ENCODE measurements at places on chromosomes 6 and 20.

GRCh38 chr20:63126876-63127699, 88.8 kb downstream of the YTHDF1 start:
- no peak for DNase-seq

DNA sequence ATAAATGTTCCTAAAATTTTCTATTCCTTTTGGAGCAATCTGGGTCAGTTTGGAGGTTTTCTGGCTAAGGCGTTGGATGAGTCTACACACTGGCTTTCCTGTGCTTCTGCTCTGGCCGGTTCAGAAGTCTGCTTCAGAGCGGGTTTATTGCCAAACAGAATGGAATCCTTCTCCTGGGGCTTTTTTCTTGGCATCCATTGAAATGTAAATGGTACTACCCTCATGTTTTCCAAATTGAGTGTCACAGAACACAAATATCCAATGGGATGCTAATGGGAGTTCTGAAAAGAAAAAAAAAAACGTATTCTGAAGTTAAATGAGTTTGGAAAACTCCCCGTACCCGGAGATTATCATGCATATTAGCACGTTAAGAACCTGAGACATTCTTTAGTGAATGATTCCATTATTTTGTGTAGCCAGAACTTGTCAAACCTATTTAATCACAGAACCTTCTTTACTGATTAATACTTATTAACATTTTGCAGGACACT, 930.3 kb downstream of the QKI start:
- peak; percentile 16 for DNase-seq

DNA sequence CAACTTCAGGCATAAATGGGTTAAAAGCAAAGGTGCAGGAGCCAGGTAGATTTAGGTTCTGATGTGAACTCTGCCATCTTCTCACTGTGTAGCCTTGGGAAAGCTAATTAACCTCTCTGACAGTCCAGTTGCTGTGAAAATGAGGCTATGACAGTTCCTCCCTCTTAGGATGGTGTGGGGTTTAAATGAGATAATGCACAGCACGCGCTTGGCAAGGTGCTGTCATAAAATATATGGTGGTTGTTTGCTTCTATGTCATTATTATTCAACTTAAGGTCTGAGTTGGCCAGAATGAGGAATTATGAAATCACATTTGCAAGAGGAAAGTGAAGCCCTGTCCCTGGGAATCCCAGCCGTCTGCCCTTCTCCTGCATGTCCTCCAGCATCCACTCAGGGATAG, 15.5 kb upstream of the BCAS1 start:
- no peak for DNase-seq

DNA sequence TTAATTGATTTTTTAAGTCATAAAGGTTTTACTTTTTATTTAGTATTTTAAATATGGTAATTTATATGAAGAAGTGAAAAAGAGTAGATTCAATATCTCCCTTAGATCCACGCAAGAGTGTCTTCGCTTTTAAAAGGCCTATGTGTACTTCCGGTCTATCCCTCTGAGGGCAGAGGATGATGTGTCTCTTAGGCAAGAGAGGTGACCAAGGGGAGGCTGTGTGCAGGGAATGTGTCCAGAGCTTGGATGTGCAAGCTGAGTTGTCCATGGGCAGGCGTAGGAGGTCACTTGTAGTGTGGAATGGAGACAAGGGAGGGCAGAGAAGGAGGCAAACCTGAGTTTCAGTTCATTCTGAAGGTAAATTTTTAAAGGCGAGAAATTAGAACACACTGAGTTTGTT, 113.9 kb downstream of the CRYBG1 start:
- no peak for DNase-seq

DNA sequence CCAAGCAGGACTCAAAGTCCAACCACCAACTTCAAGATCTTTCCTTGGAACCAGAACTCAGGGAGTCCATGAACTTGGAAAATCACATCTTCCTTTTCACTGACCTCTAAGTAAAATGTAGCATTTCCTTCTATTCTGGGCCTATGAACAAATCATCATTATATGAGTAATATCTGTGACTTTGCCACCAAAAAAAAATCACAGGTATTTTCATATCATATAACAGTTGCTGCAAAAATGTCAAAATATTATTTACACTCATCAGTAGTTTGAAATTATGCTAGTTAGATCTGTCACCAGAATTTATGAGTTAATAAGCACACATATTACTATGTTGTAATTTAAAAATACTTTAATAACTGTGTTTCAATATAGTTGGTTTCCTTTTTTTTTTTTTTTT, 27.3 kb upstream of the TLDC2 start:
- no peak for DNase-seq

DNA sequence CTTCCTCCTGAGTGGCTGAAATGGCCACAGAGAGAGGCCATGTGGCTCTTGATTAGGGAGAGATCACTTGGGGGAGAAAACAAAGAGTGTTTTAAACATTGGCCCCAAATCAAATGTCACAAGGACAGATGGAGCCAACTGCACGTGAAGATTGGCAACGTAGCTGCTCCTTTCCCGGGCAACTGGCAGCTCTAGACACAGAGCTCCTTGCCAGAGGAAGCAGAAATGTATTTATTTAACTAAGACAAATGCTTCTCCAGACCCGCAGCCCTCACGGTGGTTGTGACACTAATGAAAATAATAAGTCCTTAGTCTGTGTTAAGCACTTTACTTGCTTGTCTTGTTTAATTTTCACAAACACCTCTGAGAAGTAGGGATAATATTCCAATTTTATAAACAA, 49.6 kb upstream of the DSN1 start:
- peak; percentile 90 for DNase-seq

DNA sequence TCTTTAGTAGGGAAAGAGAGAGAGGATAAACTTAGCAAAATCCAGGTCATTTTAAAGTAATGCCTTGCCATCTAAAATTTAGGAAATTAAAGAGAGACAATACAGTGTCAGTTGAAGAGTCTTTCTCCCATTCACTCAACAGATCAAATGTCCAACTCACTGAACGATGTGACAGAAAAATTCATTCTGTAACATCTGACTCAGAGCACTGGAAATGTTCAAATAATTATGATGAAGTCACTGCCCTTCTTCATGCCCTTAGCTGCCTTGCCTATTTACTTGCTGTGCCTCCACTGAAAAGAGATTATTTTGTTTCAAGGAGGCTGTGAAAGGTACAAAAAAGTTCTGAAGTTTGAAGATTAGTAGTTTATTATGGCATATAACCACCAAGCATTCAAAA, 434.8 kb downstream of the ADGRB3 start:
- DNase-seq: no peak

- DNase-seq: no peak
Measured at GRCh38 chr6:143743301-143744166, 65.8 kb downstream of the PHACTR2 start.

DNA sequence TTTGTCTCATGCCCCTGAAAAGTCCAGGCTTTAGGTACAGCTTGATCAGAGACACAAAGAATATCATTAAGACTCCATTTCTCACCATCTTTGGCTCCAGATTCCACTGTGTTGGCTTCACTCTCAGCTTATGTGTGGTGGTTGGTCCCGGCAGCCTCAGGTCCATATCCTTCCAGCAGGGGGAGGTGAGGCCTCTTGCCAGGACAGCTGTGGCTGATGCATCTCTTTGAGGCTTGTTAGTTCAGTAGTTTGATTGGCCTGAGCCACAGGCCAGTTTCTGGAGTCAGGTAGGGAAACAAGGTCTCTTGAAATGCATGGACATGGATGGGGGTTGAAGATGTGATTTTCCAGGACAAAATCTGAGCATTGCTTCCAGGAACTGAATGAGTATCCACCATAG, 62.4 kb downstream of the JAG1 start:
- DNase-seq: no peak

DNA sequence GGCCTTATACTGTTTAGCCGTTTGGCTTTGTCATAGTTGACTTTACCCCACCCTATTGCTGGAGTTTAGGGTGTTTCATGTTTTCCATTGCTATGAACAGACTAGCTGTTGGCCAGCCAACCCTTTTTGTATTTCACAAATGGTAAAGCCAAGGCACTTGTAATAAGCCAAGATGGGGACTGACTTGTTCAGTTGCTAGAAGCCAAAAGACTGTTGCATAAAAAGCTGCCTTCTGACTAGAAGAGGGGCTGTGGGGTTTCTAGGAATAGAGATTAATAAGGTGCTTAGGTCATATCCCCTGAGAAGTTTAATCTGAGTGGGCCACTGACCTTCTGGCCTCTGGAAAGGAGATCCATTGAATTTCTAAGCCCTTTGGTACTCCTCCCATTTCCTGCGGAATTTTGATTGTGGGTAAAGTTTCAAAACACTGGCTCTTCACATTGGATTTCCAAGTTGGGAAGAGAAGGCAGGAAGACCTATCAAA, 211.1 kb downstream of the PLCB4 start:
- no peak for DNase-seq

DNA sequence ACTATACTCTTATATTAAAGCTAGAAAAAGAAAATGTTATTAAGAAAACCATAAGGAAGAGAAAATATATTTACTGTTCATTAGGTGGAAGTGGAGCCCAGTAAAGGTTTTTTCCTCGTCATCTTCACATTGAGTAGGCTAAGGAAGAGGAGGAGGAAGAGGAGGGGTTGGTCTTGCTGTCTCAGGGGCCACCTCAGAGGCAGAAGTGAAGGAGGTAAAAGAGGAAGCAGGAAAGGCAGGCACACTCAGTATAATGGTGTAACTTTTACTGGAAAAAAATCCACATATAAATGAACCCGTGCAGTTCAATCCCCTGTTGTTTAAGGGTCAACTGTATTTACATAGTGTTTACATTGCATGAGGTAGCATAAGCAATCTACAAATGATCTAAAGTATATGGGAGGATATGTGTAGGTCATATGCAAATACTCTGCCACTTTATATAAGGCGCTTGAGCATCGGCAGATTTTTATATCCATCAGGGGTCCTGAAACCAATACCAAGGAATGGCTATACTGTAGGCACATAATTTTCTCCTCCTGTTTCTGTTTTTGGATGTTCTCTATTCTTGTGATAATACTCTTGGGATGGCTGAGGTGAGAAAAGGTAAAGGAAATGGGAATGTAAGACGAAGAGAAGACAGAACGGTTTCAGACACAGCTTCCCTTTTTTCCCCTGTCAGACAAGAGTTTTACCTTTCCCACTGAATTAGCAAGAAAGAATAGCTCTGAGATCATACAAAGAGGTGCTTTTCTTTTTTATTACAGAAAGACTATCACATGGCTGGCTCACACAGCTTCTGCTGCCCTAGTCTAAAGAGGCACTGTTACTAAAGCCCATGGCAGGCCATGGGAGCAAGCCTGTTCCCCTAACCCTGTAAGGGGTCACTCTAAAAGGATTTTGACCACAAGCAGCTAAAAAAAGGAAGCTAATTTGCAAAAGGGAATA, 59.9 kb downstream of the NUDT3 start:
- no peak for DNase-seq

DNA sequence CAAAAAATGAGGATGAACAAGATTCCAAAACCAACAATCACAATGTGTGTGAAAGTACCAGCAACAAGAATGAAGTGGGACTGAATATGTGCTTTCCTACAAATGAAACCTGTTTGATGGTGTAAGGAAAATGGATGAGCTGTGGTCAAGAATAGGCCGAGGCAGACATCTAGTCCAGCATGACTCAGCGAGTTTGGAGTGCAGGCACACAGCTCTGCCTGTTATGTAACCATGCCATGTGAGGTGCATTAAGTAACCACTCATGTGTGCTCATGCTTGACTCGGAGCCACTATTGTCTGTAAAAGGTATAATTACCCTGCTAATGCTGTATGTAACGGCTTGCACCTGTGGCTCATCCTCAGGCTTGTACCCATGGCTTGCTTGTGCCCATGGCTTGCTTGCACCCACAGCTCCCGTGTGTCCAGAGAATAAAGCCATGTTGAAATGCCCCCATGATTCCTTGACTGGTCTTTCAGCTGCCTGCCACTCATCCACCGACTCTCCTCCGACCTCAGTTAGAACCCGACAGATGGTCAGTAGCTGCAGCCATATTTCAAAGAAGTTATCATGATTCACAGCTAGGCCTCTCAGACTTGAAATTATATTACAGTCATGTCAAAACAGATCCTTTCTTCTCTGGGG, 98.7 kb downstream of the BACH2 start:
- DNase-seq: peak; percentile 48

- DNase-seq: no peak
Measured at GRCh38 chr6:106145741-106146227, 59.6 kb downstream of the PRDM1 start.

DNA sequence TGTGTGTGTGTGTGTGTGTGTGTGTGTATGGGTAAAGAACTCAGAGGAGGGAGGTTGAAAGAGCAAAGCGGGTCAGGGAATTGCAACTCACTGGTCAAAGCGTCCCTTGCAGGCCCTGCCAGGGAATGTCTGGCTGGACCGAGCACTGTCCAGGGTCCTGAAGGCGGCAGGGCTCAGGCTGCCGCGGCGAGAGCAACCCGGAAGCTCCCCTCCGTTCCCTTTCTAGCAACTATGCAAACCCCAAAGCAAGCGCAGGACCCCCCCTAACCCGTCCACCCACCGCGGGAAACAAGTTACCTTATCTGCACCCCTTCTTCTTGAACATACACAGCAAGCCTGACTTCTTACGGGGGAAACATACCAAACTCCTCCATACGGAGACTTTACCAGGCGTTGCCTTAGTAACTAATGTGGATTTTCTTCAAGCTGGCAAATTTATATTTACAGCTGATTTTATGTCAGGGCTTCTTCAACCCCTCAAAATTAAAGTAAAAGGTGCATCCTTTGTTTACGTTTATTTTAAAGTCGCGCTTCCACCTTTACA, 538 bp upstream of the GRM1 start:
- peak; percentile 72 for DNase-seq

DNA sequence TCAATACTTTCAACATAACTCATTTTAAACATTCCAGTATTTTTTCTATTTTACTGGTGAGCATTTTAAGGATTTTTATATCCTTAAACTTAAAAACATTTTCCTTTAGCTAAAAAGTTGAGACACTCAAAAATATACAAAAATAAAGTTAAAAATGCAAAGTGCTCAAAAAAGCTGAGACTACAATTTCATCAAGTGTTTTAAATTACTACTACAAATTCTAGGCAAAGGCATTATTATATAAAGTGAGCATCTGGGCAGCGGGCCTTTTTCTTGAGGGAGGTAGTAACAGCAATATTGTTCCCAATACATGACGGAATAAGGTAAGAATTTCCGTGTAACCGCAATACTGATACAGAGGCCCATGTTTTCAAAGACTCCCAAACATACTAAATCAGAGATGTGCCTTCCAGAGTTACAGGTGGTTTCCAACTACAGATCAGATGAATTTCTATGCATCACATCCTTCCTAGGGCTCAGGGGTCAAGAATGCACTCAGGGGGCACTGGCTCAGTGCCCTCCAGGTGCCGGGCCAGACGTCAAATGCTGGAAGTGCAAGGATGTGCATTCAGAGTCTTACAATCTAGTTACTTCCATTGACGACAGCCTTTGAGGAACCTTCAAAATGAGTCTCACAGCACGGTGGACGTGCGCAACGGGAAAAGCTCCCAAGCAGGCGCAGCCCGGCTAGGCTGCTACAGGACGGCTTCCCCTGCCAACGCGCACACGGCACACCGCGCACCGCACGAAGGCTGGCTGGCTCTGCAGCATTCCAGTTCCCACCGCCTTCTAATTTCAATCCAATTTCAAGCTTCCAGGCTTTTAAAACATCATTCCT, 1.7 kb downstream of the PHF10 start:
- peak; percentile 34 for DNase-seq

- no peak for DNase-seq
Measured at GRCh38 chr6:99612551-99613408, 6.1 kb downstream of the PRDM13 start.

GRCh38 chr6:161029195-161029809, 37.7 kb downstream of the MAP3K4 start:
- no peak for DNase-seq
